ENCODE measurements at places on chromosomes 5 and 9. TPM values are rescaled to one million over a fixed set of nuclear protein-coding genes. Genes with fewer than 3 reads are reported as not detected.

Gene ACOT12
- total RNA-seq: 0.44 TPM

Gene UNC13B
- 0.84 TPM for total RNA-seq

Gene WDR31
- total RNA-seq: 0.22 TPM

Gene LRRC19
- total RNA-seq: not detected

Gene NRARP
- total RNA-seq: 1.4 TPM

DNA sequence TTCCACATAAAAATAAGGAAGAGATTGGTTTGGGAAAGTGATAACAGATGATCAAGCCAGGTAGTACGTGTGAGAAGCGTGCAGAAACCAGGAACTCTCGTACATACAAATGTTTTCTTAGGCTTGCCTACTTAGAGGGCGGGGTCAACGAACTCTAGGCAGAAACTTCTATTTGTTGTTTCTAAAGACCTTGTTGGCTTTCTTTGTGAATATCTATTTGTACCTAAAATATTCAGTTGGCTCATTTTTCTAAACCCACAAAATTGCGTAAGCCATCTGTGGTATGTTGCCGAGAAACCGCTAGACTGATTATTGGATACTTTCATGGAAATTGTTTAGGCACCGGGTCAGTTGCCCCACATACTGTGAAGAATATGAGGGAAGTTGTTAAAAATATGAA is 458.5 kb downstream of the MAT2B start:
- no peak for DNase-seq

DNA sequence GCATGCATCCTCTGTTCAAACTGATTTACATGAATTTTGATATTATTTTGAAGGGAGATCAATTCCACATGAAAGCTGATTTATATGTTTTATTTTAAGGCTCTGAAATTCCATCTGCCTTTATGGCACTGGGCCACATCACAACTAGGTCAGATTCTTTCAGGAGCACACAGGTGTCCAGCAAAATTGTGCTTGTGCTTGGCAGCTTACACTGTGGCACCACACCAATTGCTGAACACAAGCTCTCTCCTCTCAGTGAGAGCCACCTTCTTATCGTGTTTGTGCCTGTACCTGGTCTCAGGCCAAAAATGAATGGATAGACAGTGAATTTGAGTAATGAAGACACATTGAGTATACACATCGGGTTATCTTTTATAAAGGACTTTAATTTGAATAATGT is 200.4 kb downstream of the CDH10 start:
- DNase-seq: no peak

GRCh38 chr5:36523926-36524325 is 82.5 kb upstream of the SLC1A3 start:
- DNase-seq: no peak

DNA sequence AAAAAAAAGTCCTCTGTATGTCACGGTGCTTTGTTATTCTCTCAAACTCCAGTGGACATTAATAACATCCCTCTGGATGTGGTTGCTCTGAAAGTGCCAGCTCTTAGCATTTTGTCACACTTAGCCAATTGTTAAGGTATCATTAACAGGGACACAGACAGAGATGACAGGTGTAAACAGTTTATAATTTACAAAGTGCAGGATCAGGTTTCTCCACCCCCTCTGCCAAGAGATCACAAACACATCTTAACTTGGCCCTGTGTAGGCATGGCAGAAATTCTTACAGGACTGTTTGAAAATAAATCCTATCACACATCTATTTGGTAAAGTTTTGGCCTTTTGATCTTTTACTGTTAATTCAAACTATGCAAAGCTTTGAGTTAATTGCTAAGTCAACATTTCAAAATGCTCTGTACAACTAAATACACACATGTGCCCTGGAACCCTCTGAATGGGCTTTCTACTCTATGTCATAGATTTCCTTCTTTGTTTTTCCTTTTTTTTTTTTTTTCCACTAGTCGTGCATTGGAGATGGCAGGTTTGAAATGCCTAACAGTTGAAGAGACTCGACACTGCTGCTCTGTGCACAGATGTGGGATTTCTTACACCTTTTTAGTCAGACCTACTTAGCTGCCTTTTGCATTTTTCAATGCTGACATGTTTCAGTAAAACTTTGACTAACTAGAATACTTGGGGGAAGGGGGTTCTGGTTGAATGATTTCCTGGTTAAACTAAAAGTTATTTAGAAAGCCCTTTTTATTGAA is 41.7 kb downstream of the SEMA6A start:
- no peak for DNase-seq

Measured in CD4-positive, alpha-beta T cell (primary cell).